CD4-positive, alpha-beta T cell treated with Interleukin-17A for 4 hours (primary cell): ENCODE measurements at places on chromosomes 3 and 15.

GRCh38 chr15:69830430-69830829 is 267.3 kb downstream of the TLE3 start:
- DNase-seq = no peak

- DNase-seq = no peak
These were observed 238.8 kb downstream of the STAG1 start for GRCh38 chr3:136513367-136513766.

DNA sequence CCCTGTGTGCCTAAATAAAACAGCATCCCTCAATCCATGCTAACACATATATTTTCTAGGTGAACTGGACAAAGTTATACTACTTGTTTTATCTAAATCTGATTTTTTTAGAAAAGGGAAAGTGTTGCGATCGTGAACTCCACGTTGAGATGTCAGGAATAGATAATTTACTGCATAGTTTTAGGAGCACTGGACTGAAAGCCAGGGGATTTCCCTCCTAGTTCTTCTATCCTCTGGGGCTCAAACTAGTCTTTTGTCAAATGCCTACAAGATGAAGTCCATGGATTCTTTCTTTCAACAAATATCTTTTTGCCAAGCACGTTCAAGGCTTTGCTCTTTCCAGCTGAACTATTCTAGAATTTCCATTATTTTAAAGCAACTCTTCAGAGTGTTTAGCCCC is 617 bp upstream of the HPS3 start:
- no peak for DNase-seq

GRCh38 chr3:65443739-65444446 is 594.8 kb downstream of the MAGI1 start:
- no peak for DNase-seq

GRCh38 chr15:47975427-47975826 is 145.4 kb upstream of the SLC24A5 start:
- DNase-seq = no peak

GRCh38 chr15:29921130-29921601 is 98.9 kb upstream of the TJP1 start:
- no peak for DNase-seq

DNA sequence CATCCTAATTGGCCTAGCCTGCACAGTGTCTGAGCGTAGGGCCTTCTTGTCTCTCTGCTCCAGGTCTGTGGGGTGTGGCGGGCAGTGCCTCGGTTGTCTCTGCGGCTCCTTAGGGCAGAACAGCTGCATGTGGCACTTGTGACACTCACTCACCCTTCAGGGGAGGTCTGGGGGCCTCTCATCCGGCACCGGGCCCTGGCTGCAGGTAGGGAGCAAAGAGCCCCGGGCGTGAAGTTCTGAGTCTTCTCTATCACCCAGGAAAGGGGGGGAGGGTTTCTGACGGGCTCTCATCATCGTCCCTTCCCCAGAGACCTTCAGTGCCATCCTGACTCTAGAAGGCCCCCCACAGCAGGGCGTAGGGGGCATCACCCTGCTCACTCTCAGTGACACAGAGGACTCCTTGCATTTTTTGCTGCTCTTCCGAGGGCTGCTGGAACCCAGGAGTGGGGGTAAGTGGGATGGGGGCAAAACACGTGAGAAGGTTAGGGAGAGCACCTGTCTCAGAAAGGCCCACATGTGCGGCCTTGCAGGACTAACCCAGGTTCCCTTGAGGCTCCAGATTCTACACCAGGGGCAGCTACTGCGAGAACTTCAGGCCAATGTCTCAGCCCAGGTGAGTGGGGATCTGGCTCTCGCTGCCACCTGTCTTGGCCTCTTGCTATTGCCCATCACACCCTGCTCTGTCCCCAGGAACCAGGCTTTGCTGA is 2.6 kb downstream of the CHRD start:
- DNase-seq = no peak

DNA sequence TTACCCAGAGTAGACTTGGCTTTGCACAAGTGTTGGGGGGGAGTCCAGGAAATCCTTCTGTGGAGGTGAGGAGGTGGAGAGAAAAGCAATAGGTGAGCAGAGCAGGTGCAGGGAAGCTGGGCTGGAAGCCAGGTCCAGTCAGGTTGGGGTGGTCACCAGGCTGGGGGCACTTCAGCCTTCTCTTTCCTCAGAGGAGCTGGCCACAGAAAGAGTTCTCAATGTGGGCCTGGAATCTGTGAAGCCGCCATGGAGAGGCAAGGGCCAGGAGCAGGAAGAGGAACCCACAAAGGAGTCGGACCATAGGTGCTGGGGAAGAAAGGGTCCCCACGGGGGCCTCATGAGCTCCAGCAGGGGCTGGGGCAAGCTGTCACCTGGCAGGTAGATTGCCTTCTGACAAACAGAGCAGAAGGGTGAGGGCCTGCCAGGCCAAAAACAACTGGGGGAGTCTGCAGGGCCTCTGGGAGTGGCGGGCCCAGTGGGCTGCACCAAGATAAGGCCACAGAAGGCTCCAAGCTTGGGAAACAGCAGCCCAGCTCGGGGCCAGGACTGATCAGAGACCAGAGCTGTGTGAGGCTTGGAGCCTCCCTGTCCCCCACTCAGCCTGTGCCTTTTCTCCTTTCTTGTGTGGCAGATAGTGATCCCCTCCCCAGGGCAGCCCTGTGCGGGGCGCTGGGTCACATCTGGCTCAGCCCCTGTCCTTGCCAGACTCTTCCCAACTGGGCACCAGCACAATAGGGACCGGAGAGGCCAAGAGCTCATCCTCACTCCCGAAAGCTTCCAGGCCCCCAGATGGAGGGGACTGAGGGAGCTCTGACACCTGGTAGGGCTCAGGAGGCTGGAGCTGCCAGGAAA is 53.0 kb upstream of the FGD5 start:
- DNase-seq = no peak

- DNase-seq = no peak
These were observed 5.2 kb upstream of the MANF start for GRCh38 chr3:51379746-51380455.

- DNase-seq = peak; percentile 32
These were observed 17.3 kb downstream of the TBC1D2B start for GRCh38 chr15:78060232-78060631.

GRCh38 chr15:45544266-45545023 is 21.9 kb upstream of the SLC30A4 start:
- DNase-seq = no peak

- DNase-seq = no peak
These were observed 5.3 kb downstream of the EIF4A2 start for GRCh38 chr3:186788482-186789370.

- no peak for DNase-seq
These were observed 149.3 kb upstream of the SLC2A2 start for GRCh38 chr3:171175741-171176234.

DNA sequence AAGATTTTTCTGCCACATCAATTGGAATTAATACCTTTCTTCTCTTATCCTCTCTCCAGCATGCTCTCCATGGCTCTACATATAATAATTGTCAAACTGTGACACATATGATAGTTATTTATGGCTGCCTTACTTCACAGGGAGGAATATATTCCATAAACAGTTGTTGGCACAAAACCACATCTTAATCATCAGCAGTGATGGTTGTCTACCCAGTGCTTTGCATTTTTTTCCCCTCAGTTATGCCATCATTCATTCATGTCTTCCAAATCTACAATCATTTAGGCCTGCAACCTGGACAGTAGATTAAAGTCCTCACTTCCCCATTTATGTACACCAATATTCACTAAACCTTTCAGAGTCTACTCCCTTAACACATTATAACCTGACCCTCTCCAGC is 107.7 kb downstream of the THRB start:
- DNase-seq = no peak

DNA sequence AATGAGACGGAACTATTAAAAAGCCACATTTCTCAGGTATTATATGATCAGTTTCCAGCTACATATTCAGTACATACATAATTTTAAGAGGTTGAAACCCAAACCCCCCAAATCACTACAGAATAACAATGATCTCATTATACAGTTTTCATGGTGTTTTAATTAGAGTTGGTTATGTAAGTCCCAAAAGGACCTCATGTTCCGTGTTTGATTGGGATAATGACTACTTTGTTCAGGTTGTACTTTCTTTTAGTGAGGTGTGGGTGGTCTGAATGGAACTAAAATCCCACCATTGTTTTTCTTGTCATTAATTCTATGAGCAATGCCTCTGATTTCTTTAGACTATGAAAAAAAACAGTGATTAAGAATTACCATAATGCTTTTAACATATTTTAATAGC is 905.6 kb downstream of the NAALADL2 start:
- no peak for DNase-seq

DNA sequence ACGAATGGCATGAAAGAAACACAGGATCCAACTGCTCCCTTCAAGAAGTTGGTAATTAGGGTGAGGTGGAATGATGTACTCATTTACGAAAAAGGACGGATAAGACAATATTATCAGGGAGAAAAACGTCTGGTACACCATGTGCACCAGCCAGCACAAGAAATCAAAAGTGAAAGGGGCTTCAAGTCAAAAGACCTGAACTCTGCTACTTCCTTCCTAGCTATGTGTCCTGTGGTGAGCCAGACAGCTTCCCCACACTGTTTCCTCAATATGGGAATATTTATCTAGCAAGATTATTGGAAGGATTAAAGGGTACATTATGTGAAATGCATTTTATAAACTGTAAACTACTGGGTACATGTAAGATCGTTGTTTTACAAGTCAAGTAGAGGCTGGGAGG is 33.9 kb downstream of the RAB27A start:
- DNase-seq = no peak

DNA sequence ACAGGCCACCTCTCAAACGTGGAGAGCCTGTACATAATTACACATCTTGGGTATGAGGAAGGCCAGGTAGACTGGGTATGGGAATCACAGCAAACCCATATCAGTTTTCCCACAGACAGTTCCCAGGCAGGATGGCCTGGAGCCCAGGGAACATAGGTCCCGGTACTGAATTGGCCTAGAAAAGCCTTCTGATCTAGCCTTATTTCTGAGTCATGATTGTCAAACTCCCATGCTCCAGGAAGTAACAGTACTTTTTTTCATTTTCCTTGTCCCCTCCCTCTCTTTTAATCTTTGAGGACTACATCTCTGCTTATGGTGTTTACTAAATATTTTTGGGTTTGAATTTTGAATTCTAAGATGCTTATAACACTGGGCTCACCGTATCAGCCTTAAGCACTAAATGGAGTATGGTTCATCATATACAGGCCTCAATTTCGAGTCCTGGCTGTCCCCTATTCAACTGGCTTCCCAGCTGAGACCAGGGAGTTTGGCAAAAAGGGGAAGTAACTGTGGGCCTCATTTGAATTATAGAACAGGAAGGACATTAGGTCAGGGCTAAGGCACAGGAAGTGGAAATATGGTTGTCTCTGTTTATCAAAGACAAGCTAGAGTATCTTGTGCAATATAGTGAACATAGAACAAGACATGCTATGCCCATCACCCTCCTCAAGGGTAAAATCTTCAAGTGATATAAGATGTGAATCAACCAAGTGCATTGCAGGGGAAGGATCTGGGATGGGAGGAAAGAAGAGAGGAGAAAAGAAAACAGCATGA is 494.6 kb downstream of the NTRK3 start:
- DNase-seq = no peak

GRCh38 chr15:73228128-73228646 is 140.6 kb downstream of the HCN4 start:
- DNase-seq = no peak

DNA sequence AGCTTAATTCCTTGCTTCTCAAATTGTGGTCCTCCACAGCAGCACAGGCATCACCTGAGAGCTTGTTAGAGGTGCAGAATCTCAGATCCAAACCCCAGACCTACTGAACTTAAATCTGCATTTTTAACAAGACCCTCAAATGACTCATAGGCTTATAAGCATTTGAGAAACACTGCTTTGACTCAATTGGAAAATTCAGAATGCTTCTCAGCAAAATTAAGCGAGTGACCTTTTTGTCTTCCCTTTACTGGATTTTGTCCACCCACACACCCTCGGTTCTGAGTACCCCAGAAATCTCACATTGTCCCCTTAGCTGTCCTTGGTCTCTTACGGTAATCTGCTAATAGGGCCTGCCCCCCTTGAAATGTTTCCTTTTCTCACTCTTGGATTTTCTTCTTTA is 17.9 kb downstream of the CD80 start:
- no peak for DNase-seq

GRCh38 chr15:99326235-99326634 is 75.0 kb downstream of the LRRC28 start:
- DNase-seq = no peak

DNA sequence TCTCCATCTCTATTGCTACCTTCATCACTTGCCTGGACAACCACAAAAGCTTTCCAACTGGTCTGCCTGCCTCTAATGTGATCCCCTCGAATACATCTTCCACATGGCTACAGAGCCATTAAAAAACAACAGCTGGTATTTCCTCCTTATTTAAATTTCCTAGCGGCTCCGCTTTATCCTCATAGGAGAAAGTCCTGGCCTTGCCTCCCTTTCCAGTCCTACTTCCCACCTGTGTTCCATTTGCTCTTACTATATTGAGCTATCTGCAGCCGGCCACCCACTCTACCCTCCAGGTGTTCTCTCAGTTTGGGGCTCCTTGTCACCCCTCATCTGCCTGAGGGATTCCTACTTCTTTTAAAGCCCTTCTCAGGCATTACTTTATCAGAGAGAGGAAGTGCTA is 49.7 kb upstream of the TSPAN3 start:
- no peak for DNase-seq
